ENCODE measurements at places on chromosomes 5 and 9.

DNA sequence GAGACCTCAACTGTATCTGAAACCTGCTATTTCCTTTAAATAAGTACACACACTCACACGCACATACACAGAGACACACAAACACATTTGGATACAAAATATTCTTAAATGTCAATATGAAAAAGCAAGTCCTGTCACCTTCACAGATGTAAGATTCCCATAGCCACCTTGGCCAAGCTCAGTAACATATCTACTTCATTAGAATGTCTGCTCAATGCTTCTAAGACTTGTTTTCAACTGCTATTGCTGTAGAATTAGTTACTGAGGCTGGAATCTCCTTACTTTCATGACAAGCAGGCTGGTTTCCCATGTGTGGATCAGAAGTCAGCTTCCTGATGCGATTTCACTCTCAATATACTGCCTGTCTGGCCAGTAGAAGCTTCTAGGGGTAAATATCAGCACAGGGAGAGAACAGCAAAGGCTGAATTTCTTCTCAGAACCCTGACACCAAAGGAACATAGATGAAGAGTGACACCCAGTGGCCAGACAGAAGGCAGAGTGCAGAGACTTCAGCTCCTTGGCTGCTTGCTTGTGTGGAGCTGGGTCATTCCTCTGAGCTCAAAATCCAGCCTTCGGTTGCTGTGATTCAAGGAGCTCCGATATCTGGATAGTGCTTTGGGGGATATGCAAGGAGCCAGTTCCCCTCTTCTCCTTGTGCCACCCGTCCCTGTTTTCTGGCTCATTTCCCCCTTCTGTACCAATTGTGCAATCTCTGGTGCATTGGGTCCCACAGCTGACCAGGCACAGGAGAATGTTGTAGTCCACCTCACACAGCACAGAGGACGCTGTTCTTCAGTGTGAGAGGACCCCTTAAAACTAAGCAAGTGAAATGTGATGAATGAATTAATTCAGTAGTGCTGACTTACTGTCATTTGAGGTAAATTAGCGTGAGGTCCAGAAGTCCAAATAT is 26.6 kb upstream of the ABLIM3 start:
- DNase-seq, result no peak

DNA sequence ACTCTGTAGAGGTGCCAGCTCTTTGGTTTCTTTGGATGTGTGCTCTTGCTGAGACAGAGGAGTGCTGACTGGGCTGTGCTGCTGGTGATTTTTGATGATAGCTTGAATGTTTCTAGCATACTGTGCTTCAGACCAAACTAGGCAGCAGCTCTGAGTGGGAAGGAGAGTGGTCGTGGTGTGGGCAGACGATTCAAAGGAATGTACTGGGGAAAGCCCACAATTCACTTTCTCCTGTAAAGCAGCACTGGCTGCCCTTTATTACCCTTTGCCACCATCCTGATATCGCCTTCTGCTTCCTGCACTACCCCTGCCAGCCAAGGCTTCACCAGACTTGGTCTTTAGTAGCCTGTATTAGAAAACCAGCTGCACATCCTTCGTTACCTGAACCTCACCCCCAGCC is 45.3 kb downstream of the PRRC2B start:
- no peak for DNase-seq

DNA sequence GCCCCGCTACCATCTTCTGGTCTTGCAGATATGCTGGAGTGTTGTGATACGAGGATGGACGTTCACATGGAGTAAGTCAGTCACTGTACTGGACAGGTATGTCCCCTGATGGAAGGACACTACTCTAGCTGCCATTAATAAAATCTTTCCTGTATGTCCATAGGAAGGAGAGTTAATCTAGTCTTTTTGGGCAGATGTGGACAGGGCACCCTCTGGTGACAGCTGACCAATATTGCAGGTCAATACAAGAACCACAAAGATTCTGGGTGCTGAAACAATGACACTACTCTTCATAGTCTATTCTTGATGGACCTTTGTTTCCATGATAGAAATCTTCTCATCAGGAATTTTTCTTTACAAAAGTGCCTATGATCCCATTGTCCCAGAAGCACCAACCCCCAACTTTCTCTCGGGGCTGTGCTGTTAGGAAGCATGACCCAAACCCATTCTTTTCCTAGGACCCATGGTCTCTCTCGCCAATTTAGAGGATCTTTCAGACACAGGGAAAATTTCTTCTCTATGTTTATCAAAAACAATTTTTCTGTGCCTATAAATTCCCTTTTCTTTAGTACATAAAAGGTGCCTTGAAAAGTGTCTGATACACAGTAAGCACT is 376.9 kb downstream of the DTWD2 start:
- no peak for DNase-seq

DNA sequence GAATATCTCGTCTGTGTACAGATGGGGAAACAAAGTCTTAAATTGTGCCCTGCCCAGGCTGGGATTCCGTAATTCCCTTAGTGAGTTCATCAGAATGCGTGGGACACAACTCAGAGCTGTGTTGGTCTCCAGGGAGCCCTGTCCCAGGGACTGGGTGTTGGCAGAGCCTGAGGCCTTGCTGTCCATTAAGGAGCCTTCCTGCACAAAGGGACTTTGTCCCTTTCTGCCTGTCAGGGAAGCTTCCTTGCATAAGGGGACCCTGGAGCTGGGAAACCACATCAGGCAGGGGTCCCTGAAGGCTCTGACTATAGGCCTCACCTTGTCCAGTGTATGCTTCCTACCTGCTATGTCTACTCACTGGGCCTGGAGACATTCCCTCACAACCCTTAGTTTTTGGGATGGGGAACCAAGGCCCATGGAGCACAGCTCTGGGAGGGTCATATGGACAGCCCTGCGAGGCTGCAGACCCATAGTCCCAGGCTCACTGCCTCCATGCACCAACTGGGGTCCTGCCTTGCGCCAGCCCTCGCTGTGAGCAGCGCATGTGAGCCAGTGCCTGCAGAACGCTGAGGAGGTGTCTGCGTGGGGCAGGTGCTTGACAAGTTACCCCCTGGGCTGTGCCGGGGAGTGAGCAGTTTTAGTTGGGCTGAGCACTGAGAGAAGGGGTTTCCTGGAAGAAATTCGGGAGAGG is 1.6 kb downstream of the CARD19 start:
- no peak for DNase-seq

DNA sequence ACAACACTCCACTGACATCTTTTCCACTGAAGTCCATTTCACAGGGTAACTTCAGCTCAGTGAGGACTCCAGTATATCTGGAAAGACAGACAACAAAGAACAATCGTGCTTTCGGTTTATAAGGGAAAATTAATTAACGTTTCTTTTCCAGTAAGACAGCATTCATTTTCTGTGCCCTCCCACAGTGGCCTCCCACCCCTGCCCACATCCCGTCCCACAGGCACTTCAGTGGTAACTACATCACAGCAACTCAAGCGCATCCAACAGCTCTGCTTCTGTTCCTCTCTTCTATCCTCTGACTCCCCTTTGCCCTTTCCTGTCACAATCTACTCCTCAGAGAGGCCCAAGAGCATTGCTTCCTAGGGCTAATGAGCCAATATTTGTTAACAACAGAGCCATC is 40.3 kb downstream of the GLDC start:
- DNase-seq, result no peak
